ENCODE measurements at places on chromosomes 2 and 18.

GRCh38 chr2:45904946-45905631, 253.6 kb downstream of the PRKCE start:
- DNase-seq = no peak

- DNase-seq = no peak
Measured at GRCh38 chr2:2689306-2689705, 358.2 kb upstream of the MYT1L start.

DNA sequence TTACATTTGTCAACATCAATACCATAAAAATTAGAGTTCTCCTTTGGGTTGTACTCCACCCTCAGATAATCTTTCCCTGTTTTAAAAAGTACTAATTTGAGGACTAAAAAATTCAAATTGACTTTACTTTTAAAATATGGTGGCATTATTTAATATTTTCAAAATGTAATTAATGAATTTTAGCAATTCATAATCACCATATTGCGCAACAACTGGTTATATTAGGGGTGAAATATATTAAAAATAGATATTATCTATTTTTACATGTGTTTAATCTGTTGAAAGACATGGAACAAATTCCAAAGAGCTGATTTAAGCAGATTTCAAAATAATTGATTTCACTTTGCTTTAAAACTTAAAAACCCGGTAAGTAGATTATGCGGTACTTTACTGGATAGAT, 236.6 kb upstream of the NOL4 start:
- no peak for DNase-seq

GRCh38 chr2:392926-393280, 105.0 kb upstream of the ALKAL2 start:
- DNase-seq = no peak

DNA sequence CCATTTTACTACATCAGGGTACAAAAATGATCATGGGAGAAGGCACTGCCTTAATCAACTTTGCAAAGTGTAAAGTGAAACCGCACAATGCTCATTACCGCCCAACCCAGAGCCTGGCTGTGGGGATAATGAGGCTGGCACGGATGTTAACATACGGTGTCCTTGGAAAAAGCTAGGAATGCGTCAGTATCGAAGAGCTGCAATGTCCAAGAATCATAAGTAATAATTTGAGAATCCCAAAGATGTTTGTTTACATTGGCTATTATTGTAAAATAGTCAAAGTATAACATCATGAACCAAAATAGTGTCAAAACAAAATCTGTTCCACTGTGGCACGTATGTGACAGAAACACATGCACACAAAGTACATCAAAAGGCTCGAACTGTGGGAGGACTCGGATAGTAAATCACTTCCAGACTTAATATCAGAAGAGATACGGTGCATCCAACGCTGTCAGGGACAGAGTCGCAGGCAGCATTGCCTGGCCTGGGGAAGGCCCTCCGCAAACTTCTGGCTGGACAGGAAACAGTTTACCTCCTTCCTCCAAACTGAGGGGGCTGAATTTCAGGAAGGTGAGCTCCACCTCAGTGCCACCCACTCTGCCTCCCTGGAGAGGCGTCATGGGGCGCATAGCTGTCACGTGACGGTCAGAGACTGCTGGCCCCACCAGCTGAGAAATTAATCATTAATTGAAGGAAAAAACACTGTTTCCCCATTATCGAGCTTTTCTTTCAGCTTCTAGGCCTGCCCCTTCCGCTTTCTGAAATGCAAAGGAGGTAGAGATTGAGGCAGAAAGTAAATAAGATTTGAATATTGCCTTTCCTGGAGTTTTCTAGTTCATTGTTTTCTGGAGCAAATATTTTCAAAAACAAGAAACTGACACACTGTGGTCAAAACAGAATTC, 1.8 kb upstream of the ID2 start:
- DNase-seq = no peak

GRCh38 chr18:48615566-48616401, 77.0 kb downstream of the CTIF start:
- DNase-seq = no peak

DNA sequence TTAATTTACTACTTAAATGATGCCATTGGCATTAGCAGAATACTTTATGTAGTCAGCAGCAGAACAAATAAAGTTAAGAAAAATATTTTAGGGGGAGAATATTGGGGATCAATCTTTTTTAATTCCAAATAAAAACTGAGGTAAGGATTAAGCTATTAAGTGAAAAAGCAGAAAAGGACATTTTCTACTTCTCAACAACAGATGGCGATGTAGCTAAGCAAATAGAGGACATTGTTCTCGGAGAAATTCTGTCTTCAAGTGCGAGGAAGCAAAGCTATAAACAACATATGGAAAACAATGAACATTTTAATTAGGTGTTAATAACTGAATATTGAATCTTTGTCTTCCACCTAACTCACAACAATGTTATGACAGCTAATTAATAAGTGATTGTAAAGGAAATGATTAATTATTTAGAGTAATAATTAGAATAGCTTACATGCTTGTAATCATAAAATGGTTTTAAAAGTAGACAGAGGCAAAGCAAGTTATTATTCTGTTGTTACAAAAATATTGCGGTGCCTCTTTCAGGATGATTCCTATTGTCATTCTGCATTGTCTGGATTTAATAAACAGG, 32.9 kb upstream of the CCDC93 start:
- DNase-seq = no peak

- DNase-seq = no peak
Measured at GRCh38 chr2:55302241-55302640, 33.2 kb upstream of the MTIF2 start.

DNA sequence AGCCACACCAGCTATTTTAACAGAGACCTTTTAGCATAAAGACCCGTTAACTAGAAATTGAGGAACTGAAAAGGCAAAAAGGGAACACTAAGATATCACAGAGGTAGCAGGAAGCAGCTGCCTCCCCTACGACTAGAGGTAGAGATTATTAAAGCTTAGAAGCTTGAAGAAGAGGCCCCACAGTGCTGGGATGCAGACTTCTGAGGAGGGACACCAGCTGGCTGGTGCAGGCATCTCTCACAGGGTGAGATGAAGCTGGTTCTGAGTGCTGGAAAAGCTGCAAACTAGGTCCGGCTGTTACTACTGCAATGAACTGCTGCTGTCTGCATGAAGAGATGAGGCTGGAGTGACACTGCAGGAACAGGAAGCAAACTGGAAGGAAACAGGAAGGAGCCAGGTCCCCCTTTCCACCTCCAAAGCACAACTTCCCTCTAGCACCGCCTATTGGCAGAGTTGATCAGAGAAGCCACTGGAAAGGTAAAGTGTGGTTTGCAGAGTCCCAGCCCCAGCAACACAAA, 61.2 kb upstream of the MRPS9 start:
- DNase-seq = no peak
